ENCODE measurements at places on chromosomes 1 and 21. TPM values are rescaled to one million over a fixed set of nuclear protein-coding genes. Genes with fewer than 3 reads are reported as not detected.

GRCh38 chr1:204588826-204589225 lies 72.6 kb downstream of the MDM4 start:
- no peak for DNase-seq

GRCh38 chr1:39129514-39129913 lies 75.0 kb upstream of the MACF1 start:
- DNase-seq: no peak

DNA sequence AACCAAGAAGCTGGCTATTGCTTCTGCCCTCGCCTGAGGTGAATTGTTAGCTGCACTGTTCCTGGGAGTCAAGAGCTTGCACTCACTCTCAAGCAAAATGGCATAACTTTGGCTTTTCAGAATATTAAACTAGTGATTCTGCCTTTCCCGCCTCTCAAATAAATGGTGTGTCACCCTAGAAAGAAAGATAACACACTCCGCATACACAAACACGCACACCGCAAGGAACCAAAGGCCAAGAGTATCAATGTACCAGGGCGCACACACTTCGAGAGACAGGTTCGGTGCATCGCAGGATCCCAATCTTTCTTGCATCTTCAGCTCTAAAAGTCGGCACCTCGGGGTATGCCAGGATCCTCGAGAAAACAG lies 470 bp upstream of the RTCA start:
- DNase-seq: peak; percentile 13

GRCh38 chr1:183267646-183268431 lies 81.8 kb downstream of the LAMC2 start:
- no peak for DNase-seq

DNA sequence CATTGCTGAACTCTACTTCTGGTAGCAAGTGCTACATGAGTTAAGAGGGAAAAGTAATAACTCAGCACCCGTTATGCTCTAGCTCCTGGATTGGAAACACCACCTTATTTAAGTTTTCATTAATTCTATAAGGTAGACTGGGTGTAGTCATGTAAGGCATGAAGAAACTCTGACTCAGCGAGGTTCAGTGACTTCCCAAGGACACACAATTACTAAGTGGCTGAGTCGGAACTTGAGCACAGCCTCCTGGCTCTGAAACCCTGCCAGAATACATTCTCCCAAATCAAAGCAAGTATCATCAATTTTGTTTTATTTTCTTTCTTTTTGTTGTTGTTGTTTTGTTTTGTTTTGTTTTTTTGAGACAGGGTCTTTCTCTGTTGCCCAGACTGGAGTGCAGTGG lies 29.1 kb upstream of the SCCPDH start:
- no peak for DNase-seq

DNA sequence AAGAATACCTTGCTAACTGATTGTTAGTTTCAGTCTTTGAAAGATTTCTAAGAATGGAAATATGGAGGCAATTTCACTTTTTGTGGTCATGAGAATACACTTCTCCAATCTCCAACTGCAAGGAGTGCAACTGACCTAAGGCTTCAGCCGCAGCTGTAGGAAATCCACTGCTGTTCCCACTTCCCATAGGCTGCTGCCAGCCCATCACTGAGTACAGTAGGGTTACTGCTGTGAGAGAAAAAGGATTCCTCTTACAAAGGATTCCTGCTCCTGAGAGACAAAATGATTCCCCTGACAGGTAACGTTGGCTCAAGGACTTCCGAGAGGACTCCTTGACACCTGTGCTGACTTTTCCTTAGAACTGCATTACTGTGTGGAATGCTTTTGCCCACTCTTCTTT lies 87.4 kb downstream of the ADGRL4 start:
- DNase-seq: no peak

DNA sequence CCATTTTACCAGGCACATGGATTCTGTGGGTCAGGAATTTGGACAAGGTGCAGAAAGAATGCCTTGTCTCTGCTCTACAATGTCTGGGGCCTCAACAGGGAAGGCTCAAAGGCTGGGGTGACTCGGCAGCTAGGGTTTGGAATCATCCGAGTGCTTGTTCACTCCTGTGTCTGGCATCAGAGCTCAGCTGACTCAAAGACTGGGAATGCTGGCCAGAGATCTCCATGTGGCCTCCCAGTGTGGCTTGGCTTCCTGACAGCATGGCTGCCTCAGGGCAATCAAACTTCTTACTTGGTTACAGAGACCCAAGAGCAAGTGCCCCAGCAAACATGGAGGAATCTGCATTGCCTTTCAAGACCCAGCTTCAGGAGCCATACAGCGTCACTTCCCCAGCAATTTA lies 110.5 kb downstream of the TOMM20 start:
- no peak for DNase-seq

DNA sequence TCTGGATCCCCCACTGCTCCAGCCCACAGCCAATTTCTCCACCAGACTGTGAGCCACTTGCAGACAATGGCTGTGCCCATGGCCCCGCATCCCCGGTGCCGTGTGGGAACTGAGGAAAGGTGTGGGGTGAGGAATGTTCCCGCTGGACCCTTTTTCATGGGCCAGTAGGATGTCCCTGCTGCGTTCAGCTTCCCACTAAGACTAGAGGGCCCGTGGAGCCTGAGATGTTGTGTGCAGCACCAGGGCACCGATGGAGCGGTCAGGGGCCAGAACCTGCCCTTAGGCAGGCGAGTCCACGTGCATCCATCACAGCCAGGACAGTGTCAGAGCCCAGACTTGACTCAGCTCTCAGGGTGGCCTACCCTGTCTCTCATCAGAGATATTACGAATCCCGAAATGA lies 105.7 kb upstream of the COL6A1 start:
- no peak for DNase-seq

DNA sequence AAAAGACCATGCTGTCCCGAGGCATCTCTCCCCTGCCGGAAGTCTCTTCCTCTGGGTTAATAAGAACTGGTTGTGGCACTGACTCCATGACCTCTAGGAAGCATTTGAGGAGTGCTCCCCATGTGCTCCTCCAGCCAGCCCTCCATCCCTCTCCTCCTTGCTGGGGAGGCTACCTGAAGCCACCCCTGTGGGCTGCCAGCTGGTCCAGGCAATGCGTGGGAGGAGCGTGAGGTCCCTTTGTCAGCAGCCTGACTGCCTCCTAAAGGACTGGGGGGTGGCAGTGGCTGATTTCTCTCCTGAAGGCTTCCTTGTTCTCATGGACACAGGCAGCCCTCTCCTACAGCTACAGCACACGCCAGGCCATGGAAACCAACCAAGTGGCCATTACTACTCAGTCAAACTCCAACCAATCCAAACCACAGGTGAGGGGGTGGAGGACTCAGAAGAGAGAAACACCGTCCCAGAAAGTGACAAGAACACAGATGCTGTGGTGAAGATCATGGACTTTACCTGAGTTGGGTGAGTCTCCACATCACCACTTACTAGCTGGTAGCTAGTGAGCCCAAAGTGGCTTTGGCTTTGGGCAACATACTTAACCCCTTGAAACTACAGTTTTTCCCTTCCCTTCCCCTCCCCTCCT lies 35.2 kb downstream of the NENF start:
- no peak for DNase-seq

GRCh38 chr1:5373281-5373680 lies 618.9 kb downstream of the NPHP4 start:
- no peak for DNase-seq

DNA sequence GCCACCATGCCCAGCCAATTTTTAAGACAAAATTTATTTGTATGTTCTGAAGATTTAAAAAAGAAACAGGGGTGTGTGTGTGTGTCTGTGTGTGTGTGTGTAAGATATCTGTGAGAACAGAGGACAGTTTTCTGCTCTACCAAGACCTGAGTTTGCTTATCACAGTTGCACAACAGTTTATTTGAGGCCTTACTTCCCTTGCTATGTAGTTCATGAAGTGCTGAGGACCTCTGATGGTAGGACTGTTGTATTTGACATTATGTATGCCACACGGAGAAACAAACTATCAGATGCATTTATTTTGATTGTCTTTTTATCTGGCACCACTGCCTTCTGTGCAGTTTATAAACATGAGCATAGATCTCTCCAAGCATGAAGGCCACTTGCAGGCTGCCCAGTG lies 355.2 kb downstream of the PBX1 start:
- DNase-seq: no peak

- DNase-seq: no peak
These were observed 122.3 kb upstream of the IRF2BP2 start for GRCh38 chr1:234732260-234732659.

DNA sequence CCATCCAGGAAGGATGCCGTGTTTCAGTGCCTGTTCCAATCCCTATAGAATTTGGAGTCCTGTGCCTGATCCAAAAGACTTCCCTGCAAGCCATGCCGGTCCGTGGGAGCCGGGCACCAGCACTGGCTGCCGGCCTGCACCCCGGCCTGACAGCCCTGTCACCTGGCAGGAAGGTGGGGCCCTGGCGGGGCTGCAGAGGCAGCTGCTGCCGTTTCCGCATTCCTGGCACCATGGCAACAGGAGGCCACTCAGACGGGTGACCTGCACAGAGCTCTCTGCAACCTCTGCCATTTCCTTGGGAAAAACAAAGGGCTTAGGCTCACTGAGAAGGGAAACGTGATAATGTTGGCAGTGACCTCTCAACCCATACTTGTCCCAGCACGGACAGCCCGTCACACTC lies 63.2 kb upstream of the TMEM51 start:
- peak; percentile 88 for DNase-seq

DNA sequence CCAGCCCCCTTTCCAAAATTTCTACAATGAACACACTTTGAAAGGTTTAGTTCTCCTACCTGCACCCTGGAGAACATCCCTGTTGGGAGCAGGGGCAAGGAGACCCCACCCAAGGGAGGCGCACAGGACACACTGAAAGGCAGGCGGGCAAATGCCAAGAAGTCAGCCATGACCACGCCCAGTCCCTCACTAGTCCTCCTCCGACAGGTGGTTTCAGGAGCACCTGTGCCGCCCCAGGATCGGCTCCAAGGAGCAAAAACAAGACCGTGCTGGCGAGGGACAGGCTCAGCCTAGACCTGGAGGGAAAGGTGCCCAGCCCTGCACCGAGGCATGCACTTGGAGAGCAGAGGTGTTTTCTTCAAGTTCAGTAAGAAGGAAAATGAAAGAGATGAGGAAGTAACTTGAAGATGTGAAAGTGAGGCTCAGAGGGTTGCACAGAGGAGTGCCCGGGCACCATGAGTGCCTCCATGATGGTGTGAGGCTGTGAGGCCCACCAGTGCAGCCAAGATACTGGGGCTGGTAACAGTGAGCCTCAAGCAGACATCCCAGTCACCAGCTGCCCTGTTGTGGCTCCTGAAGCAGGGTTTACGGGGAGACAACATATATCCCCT lies 19.6 kb upstream of the NADK start:
- DNase-seq: no peak

DNA sequence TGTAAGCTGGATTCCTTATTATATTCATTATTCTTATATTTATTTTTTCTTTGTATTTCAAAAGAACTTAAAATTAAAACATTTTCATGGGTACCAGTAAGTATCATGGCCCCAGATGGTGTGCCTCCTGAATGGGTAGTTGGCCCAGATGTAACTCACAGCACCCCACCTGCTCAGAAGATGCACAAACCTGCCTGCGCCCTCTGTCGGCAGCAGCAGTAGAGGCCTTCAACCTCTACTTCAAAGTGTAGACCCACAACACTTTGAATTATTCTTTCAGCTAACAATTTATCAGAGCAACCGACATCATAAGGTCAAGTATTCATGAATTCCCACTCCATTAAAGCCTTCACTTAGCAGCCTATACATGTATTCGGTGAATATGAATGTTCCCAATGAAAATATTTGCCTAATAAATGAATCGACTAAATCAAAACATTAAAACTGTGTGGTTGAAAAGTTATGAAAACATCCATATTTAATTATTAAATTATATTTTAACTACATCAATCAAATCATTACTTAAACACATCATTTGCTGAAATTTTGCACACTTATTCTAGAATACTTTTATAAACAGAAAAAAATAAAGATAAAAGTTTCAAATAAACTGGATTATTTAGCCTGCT lies 25.4 kb downstream of the PIGM start:
- peak; percentile 82 for DNase-seq

DNA sequence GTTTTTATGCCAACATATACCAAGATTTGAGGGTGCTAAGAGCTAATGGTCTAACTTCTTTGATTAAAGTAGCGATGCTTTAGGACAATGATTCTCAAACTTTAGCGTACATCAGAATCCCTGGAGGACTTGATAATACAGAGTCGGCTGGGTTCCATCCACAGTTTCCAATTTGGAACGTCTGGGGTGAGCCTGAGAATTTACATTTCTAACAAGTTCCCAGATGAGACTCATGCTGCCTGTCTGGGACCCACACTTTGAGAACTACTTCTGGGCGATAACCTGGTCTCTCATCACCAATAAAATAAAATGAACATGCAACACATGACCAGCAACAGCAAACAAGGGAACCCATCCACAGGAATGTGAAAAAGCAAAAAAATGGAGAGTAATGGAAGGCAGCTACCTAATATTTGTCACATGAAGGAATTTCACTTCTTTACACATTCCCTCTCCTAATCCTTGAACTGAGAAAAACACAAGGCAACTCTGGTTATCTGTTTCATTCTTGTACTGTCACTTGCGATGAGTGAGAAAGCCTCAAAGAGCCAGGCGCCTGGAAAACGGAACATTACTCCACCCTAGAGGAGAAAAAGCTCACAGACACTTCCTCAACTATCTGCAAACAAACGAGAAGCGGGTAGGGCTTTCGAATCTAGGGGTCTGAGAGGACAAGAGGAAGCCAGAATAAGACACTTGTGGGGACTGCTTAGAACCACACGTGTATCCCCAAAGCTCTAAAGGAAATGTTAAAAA lies 14.0 kb downstream of the HSF2BP start:
- DNase-seq: peak; percentile 67

DNA sequence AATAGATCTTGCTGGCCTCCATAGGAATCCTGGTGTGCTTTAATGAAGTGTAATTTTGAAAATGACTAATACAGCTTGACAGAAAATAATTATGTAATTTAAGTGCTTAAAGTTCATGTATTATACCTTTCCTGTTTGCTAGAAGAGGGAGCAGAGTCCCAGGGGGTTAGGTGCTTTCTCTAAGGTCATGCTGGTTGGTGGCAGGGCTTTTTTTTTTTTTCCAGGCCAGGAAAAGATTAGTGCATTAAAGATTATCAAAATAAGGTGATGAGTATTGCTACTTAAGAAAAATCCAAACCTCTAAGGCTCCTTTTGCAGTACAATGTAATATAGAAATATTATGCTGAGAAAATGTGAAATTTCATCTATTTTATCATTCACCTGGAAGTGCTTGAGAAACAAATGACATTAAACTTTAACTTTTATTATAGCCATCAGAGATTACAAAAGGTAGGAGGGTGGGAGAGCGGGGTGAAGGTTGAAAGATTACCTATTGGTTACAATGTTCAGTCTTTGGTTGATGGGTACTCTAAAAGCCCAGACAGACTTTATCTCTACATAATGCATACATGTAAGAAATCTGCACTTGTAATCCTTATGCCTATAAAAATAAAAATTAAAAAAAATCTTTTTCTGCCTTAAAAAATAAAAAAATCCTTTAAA lies 110.8 kb downstream of the RABGAP1L start:
- DNase-seq: no peak

- no peak for DNase-seq
These were observed 392 bp downstream of the GSTM2 start for GRCh38 chr1:109668123-109668775.

Gene CENPF
- 4.0 TPM for total RNA-seq

Gene DCST1
- total RNA-seq: 0.32 TPM

Gene TMPRSS15
- not detected for total RNA-seq

Gene C2CD4D
- total RNA-seq: not detected

Gene AGT
- total RNA-seq: 1.1 TPM

Gene TSPAN2
- total RNA-seq: 12.0 TPM

Measured in transverse colon (tissue), 4 donors.